Activated T-cell treated with anti-CD3 and anti-CD28 coated beads, Interleukin-2, amount 50 U/mL, for 72 hours (primary cell): ENCODE measurements at places on chromosomes 4 and X. TPM values are rescaled to one million over a fixed set of nuclear protein-coding genes. Genes with fewer than 3 reads are reported as not detected.

GRCh38 chr4:119735165-119735651 is 106.6 kb upstream of the PDE5A start:
- no peak overlapping the region for H3K4me3 ChIP-seq
- no peaks in the 10 kb centered on the region for H3K36me3 ChIP-seq
- no peak for DNase-seq
- H3K27me3 ChIP-seq: peaks cover 4% of the 10 kb centered on the region
- no peaks in the 10 kb centered on the region for H3K4me1 ChIP-seq
- no peak overlapping the region for H3K27ac ChIP-seq

The SRPX2 gene
- total RNA-seq: not detected

The C4orf51 gene
- total RNA-seq: not detected

The FAAH2 gene
- 29.4 TPM for total RNA-seq

The GUCY1B1 gene
- 1.9 TPM for total RNA-seq

DNA sequence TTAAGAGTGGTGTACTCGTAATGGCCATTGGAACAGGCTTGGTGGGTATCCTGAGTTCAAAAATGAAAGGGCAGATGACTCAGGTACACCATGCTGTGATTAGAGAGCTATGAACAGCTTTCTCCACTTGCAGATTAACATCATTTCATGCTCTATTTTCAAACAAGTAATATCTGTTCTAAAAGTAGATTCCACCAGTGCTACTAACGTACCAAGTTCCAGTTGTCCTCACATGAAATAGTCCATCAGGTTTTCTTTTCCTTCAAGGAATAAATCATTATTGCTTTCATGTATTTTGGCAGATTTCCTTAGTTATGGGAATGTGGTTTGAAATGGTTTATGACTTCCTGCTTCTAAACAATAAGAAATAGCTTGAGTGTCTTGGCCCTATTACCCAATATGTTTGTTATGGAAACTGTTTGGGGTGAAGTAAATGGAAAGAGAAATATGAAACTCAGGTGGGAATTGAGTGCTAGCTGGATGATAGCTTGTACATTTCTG is 49.9 kb downstream of the PCDH7 start:
- no peak for DNase-seq
- H3K36me3 ChIP-seq: no peaks in the 10 kb centered on the region
- no peak overlapping the region for H3K27ac ChIP-seq
- no peak overlapping the region for H3K4me3 ChIP-seq

GRCh38 chr4:15427701-15428100 is at the start of gene C1QTNF7:
Gene C1QTNF7, plus strand, starts transcription at chr4:15428033. Its CDS starts 7,711 bp downstream, at chr4:15435744.
- H3K27ac ChIP-seq: no peak within 1 kb of the TSS
- H3K27me3 ChIP-seq: no peaks in the 10 kb centered on the region
- peaks cover 36% of the 10 kb centered on the region for H3K4me1 ChIP-seq
- H3K4me3 ChIP-seq: no peak within 1 kb of the TSS

The ALB gene
- total RNA-seq: not detected

GRCh38 chr4:85696661-85697060 is 221.7 kb downstream of the ARHGAP24 start:
- H3K4me1 ChIP-seq: no peaks in the 10 kb centered on the region
- H3K4me3 ChIP-seq: no peak overlapping the region
- no peaks in the 10 kb centered on the region for H3K36me3 ChIP-seq
- no peak for DNase-seq
- no peaks in the 10 kb centered on the region for H3K27me3 ChIP-seq
- no peak overlapping the region for H3K27ac ChIP-seq

The JCHAIN gene
- not detected for total RNA-seq

The GPM6B gene
- not detected for total RNA-seq

The RBM46 gene
- total RNA-seq: not detected

The ARR3 gene
- total RNA-seq: not detected

DNA sequence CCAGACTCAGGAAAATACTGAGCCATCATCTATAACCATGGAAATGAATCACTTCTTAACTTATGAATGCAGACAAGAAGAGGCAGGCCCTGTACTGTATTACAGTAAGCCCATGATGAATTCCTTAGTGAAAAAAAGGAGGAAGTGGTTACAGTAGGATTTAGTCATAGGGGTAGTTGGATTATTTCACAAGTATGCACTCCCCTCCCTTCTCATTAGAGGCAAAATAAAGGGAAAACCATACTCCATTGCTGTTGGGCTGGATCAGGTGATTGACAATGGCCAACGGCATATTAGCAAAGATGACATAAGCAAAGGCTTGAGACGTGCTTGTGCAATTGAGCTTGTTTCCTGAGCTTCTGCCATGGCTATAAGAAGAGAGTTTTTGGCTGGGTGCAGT is 181.1 kb upstream of the PRPS2 start:
- peaks cover 20% of the 10 kb centered on the region for H3K27me3 ChIP-seq
- DNase-seq: no peak
- no peaks in the 10 kb centered on the region for H3K36me3 ChIP-seq
- no peaks in the 10 kb centered on the region for H3K4me1 ChIP-seq
- no peak overlapping the region for H3K27ac ChIP-seq

DNA sequence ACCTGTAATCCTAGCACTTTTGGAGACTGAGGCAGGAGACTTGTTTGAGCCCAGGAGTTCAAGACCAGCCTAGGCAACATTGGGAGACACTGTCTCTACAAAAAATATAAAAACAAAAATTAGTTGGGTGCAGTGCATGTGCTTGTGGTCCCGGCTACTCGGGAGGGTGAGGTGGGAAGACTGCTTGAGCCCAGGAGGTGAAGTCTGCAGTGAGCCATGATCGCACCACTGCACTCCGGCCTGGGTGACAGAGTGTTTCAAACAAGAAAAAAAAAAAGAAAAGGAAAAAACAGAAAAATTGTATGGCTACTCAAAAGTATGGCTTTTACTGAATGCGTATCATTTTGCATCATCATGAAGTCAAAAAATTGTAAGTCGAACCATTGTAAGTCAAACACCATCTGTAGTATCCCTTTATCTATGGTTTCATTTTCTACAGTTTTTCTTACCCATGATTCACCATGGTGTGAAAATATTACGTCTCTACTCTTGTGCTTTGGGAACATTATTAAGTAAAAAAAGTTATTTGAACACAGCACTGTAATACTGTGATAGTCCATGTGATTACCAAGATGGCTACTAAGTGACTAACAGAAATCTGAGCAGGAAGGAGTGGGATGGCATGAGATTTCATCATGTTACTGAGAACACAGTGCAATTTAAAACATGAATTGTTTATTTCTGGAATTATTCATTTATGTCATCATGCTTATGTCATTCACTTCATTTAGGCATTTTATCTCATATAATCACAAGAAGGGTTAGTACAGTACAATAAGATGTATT is 26.5 kb upstream of the MANBA start:
- H3K27me3 ChIP-seq: no peaks in the 10 kb centered on the region
- H3K27ac ChIP-seq: peak overlapping the region; percentile 98
- H3K36me3 ChIP-seq: peaks cover 3% of the 10 kb centered on the region
- peaks cover 42% of the 10 kb centered on the region for H3K4me1 ChIP-seq

DNA sequence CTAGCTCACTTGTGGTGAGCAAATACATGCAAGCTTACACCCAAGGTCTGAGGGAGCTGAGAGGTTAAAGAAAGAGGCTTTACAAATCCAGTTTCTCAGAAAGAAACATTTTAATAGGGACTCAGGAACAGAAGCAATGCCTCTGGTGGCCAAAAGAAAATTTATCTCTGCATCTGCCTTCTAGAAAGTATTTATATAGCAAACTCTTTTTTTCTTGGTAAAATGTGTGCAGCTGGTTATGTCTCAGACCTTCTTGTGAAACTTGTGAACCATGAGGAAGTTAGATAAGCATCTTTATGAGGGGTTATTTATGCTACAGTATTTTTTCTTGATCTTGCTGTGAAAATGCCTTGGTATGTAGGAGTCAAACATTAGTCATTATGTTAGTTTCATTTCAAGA is 48.5 kb upstream of the CYSLTR1 start:
- peaks cover 21% of the 10 kb centered on the region for H3K27me3 ChIP-seq
- DNase-seq: no peak
- H3K27ac ChIP-seq: no peak overlapping the region
- peaks cover 15% of the 10 kb centered on the region for H3K36me3 ChIP-seq

DNA sequence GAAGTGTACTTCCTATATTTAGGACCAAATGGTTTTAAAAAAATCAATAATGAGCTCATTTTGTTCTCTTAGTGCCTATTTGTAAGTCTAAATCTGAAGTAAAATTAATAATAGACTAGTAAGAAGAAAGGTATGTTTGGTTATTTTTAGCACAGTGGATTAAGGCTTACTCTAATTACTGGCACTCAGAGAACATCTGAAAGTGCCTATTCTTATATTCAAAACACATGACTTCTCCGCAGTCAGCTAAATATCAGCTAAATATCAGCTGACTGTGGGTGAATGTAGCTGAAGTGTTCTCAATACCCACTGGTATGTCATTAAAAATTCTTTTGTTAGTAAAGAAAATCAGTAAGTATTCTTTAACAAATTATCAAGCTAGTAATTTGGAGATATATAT is 6.0 kb downstream of the AP1S2 start:
- DNase-seq: no peak
- H3K36me3 ChIP-seq: peaks cover 26% of the 10 kb centered on the region
- no peak overlapping the region for H3K4me3 ChIP-seq
- peaks cover 21% of the 10 kb centered on the region for H3K4me1 ChIP-seq
